ENCODE measurements at places on chromosomes 4 and X.

DNA sequence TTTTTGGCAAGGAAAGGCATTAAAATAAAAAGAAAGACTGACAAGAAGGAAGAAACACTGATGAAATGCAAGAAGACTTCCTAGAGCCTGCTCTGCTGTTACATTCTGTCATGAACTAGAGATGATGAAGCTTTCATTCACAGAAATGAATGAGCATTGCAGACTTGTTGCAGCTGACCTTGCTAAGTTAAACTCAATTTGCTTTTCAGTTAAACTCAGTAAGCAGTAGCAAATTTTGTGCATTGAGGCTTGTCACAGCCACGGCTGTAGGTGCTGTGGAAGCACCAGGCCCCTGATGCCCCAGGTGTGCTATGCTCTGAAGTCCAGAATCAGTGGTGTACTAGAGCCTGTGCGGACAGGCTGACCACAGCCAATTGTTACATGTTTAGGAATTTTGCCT lies 39.6 kb upstream of the LSM6 start:
- DNase-seq: no peak

- no peak for DNase-seq
These were observed 295.8 kb downstream of the MAGEB5 start for GRCh38 chrX:26511589-26512363.

- no peak for DNase-seq
These were observed 550.0 kb downstream of the EPHA5 start for GRCh38 chr4:65120287-65120686.

DNA sequence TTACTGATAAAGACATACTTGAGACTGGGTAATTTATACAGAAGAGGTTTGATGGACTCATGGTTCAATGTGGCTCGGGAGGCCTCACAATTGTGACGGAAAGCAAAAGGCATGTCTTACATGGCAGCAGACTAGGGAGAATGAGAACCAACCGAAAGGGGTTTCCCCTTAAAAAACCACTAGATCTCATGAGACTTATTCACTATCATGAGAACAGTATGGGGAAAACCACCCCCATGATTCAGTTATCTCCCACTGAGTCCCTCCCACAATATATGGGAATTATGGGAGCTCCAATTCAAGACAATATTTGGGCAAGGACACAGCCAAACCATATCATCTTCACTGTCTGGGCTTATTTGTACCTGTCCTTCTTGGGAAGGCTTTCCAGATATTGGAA lies 22.8 kb upstream of the MUC7 start:
- DNase-seq: no peak

GRCh38 chr4:182137343-182137742 lies 105.9 kb upstream of the TENM3 start:
- DNase-seq: no peak

- no peak for DNase-seq
These were observed 1.5 kb upstream of the NWD2 start for GRCh38 chr4:37243051-37243450.

DNA sequence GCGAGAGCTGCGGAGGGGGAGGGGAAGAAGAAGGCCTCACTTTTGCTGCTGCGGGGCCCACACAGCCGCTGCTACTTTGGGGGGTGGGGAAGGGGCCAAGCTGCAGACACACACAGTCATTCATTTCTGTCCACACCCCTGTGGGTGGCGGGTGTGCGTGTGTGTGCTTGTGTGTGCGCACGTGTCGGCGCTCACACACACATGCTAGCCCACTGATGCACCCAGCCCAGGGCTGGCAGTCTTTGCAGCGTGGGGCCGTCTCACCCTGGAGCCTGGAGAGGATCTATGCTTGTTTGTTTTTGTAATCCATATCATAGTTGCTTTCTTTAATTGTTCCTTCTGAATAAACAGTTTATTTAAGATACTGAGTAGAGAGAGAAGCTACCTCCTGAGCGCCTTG lies 4.0 kb downstream of the DUSP9 start:
- DNase-seq: no peak

- no peak for DNase-seq
These were observed 97.5 kb downstream of the ANK2 start for GRCh38 chr4:113146876-113147358.

DNA sequence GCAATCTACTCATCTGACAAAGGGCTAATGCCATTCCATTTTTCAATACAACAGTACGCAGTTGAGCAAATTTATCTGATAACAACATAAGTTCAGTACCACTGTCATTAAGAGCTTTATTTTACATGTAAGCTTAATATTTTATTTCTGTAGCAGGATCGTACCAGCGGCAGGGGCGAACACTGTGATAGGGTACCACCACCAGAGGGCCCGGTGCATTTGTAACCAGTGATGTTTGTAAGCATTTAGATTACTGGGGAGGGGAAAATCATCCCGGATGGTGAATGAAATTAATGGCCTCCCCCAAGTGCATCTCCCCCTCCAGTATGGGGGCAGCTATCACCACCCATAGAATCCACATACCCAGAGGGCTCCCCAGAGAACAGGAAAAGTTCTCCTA lies 179.0 kb downstream of the ADGRA3 start:
- no peak for DNase-seq

DNA sequence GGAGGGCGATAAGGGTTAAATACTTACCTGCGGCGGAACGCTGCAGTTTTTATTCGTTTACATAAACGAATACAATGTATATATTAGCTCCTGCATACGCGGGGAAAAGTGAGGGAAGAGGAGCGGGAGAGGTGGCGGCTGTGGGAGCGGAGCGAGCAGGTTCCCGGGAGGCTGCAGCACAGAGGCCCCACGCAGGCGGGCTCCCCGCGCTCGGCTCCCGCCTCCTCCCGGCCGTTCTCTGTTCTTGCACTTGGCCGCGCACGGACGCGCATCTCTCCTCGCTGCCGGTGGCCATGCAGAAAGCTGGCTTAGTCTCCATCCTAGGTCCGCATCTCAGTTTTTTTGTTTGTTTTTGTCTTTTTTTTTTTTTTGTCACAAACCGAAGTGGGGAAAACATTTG lies 340.4 kb upstream of the FAT1 start:
- DNase-seq: no peak

DNA sequence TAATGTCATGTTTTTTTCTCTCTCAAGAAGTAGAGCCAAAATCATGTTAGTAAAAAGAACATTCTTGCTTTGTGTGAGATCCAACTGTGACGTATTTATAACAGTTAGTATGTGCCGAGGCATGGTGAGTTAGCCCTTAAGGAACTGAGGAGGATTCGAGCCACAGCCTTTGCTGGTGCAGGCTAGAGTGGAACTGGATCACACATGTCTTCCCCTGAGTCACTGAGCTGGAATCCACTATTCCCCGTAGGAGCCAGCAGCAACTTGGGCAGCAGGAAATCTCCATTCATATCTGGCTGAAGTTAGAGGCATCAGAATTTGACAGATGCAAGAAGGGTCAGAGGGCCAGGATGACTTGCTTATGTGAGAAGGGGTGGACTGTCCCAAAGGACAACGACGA lies 144.6 kb upstream of the KIT start:
- DNase-seq: no peak

- no peak for DNase-seq
These were observed 9.3 kb upstream of the ENAM start for GRCh38 chr4:70619288-70619687.

- DNase-seq: no peak
These were observed 1477.8 kb downstream of the C4orf33 start for GRCh38 chr4:130573742-130574141.

- DNase-seq: no peak
These were observed 177.0 kb downstream of the FAM13A start for GRCh38 chr4:88879991-88880390.

DNA sequence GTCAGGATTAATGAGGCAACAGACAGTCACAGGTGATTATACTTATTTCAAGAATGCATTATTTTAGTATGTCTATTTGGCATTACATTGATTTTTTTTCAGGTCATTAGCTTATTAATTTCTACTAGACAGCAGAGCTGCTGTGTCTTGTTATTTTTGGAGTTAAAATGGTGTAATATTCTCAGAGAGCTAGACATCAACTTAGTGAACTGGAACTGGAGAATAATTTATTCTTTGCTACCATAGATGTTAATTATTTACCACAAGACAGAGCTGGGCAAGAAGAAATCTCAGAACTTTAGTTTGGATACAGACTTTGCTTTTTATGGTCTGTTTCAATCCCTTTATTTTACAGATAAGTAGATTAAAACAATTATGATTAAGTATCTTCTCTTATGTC lies 10.2 kb upstream of the HPGD start:
- no peak for DNase-seq

DNA sequence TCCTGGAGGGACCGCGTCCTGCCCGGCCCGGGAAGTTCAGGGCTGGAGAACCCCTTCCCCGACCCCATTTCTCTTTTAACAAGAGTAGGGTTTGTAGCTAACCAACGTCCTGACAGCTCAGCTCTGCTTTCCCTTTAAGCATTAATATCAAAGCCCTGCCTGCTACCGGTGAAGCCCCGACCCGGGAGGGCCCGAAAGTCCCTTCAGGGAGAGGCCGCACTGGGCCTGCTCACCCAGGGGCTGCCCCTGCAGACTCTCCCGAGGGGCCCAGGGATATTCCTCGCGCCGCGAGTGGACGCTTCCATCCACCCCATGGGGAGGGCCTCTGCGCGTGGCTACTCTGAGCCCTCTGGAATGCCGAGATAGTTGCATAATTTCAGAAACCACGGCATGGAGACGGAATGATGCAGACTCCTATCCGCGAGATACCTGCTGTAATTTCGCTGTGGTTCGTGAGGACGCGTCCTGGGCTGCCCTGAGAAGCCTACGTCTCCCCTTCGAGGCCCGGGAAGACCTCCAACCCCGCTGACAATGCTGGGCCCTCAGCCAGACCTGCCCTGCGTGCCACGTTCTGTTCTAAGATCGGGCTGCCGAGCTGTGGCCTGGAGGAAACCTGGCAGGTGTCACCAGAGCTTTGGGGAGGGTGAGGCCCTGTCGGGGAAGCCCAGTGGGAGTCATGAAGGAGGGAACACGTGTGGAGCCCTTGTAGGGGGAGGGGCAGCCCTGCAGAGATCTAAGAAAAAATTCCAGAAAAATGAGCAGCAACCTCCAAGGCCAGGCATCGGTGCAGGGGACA lies 999 bp upstream of the CTBP1 start:
- no peak for DNase-seq

GRCh38 chrX:51336584-51336983 lies 4.0 kb downstream of the NUDT10 start:
- DNase-seq: no peak

DNA sequence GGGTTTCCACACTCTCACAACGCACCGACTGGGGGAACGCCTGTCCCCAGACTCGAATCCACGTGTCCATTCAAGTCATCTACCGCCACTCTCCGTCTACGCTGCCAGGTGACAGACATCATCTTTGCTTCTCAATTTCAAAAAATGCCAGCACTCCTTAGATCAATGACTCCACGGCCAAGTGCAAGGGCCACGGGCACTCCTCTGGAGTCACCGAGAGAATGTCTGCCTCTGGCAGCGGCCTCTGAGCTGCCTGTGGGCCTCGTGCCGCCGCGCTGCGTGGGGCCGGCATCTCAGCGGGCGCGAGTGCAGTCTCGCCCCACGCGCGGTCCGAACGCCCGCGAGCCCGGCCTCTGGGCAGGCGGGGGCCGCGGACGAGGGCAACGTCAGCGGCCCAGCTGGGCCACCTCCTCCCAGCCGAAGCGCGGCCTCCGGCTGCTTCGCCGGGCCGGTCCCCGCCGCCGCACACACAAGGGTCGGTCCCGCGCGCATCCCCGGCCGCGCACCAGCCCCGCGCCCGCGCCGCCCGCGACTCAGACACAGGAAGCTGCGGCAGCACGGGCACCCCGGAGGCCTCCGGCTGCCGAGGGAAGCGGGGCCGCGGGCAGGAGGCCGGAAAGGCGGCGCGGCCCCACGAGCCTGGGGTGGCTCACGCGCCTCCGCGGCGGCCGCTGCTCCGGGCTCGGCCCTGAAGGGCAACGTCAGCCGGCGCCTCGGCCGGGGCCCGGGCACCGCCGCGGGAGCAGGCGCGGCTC lies 450 bp downstream of the ACSL1 start:
- DNase-seq: peak; percentile 13

DNA sequence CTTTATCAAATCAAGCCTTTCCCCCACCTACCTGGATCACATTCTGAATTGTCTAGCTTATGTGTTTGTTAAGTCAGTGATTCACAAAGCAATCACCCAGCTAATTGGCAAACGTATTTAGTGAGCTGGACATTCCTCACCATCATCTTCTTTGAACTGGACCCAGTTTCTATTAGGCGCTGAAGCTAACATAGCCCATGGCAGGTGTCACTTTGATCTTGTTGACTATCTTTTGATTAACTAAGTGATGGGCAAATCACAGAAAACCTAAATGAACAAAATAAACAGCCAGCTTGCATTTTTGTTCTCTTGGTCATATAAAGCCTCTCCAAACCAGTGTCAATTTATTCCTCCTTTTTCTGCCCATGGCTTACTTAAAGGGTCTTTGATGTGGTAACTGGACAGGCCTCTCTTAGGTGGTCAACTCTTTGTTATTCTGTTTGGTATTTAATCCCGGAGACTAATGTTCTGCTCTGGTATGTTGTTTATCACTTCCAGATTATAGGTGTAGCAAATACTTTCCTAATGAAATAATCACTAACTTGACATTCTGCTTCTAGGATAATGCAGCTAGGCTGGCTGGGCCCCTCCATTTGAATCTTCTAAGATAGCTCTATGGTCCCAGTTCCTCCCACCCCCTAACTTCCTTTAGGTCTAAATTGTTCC lies 105.3 kb upstream of the SMIM10 start:
- DNase-seq: no peak

DNA sequence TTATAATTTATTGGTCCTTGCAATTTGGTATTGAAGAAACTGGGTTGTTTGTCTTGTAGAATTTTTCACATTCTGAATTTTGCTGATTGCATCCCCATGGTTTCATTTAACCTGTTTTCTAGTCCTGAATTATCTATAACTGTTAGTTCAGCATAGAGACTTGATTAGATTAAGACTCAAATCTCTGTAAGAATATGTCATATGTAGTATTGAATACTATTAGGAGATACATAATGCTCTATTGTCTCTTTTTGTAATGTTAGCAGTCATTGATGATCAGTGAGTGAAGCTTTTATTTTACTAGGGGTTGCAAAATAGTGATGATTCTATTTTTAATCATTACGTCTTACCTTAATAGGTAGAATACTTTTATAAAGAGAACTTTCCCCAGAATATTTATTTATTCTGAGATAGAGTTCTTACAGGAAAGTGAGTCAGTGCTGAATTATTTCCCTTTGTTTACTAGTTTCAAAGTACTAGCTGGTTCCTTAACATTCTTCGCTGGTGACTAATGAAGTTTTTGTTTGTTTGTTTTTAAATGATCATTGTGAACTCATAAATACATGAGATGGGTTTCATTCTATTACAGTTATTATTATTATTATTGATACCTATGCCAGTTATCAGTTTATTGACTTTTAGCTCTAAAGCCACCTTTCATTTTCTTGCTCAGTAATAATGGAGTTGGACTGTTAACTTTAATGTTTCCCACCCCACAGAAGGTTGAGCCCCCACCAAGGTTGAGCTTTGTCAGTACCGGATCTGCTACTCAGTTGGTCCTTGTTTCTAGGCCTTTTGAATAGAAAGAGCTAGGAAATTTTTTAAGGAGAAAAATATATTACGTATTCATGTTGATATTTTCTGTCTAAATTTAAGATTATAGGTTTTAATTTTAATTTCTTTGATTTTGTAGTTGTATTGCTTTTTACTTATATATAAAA lies 102.3 kb downstream of the LARP1B start:
- DNase-seq: no peak
